Immature natural killer cell (primary cell): ENCODE measurements at places on chromosomes 4 and X.

DNA sequence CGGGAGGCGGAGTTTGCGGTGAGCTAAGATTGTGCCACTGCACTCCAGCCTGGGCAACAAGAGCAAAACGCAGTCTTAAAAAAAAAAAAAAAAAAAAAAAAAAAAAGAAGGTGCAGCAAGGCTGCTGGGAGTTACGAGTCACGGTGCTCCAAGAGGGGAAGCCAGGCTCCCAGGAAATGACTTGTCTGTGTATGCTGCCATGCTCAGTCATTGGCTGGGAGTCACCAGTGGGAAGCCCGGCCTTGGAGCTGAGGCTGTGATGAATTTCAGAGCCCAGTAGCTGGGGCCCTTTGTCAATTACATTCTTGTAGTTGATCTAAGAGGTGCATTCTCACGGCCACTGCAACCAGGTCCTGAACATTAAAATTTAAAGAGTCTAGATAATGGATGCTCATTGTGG, 1105.1 kb upstream of the TENM3 start:
- no peak for DNase-seq

DNA sequence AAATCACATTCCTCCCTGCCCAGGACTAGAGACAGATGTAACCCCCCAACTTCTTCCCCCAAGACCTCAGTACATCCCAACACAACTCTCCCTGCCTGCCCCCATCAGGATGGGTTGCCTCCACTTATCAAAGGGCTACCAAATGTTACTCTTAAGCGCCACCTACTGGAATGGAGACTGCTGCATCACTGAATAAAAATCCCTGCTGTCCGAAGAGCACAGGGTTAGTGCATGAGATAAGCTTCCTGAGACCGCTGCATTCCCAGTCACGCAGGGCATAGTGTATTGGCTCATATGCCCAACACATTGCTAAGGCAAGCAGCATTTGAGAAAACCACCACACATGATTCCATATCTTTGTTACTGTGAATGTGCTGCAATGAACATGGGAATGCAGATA, 544.5 kb downstream of the PPP4R3C start:
- DNase-seq: no peak

- no peak for DNase-seq
These were observed 31.8 kb downstream of the USP11 start for GRCh38 chrX:47264483-47265173.

DNA sequence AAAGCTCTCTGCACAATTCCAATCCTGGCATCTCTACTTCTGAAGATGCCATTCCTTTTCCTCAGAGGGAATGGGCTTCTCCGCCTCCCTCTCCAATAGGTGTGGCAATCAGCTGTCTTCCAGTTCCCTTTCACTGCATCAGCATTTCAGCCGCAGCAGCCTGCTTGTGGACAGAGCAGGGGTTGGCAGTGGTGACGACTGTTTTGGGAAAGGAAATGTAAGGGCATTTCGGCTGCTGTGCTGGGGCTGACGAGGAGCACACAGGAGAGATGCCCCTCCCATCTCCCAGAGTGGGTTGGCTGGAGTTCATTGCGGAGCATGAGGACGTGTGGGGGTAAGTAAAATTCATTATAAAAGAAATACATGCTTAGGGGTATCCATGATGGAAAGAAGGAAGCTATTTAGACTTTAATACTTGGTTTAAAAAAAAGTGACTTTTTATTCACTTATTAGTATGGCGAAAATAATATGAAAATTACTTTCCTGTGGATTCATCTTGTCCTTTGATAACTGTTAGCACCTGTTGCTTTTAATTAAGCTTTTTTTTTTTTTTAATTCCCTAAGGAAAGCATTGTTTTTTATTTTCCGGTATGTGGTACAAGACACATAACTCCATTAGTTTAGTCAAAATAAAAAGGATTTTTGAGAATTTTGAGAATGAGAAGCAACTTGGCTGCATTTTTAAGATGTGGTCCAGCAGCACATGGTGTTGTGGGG, at the start of gene LIMCH1:
LIMCH1 (plus strand) TSS at position 141 of the 717 bp plus-strand sequence. CDS start 67,839 bp downstream, outside the sequence.
- DNase-seq: no peak

DNA sequence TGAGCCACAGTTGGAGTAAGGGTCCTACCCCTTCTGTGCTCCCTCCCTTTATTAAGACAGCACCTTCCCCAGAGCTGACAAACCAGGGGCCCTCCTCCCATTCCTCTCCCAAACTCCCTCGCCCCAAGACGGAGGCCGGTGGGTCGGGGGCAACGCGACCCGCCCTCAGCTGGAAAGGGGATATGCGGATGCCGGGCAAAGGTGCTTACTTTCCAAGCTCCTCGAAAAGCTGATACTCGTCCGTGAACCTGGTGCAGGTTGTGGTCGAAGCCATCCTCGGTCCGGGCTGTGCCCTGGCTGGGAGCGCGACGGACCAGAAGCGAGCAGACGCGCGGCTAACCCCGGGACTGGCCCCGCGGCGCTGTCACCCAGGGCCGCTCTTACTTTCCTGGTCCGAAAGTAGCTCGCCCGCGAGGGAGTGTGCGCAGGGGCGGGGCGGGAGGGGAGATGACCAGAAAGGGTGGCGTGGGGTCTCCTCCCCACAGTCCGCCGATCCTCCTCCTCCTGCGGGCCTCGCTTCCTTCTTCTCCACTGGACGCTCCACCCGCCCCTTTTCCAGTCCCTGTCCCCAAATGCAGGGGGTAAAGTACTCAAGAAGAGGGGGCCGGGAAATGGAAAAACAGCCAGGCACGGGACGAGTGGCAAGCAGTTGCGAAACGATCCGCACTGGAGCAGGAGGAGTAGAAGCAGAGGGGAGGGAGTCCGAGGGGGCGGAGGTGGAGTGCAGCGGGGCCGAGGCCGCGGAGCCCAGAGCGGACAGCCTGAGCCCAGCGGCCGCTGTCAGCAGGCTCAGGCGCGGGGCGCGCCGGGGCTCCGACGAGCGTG, 531 bp downstream of the CAMK2D start:
- DNase-seq: no peak

DNA sequence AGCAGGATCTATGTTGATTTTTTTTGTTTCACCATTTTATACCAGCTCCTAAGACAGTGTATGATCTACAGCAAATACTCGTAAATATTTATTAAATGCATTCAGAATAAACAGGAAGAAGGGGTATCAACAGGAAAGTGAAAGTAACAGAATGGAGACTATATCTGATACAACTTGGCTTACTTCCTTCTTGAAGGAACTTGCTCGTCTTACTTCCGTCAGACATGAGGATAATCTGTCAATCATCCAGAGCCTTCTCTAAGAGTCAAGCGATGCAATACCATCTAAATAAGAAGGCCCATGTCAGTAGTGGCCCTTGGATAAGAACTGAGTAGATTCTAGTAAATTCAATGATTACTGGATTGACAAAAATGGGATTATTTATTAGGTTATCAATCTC, 84.2 kb downstream of the CAMK2D start:
- peak; percentile 45 for DNase-seq

DNA sequence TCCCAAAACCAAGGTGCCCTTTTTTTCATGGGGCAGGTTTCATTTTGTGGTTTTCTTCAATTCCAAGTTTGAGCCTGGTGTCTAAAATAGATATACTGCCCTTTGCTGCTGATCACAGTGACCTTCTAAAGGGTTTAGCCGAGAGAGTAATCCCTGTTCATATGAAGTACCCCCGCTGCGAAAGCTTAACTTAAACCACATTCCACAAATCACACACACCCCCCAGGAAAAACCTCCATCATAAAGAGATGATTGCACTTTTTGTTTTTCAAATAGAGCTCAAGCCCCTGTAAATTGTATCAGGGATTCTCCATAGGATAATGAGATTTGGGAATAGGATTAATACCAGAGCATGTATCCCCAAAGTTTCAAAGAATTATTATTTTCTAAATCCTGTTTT, 90.8 kb downstream of the USP46 start:
- DNase-seq: no peak

- DNase-seq: no peak
These were observed 48.7 kb upstream of the ABCG2 start for GRCh38 chr4:88207171-88207570.

GRCh38 chr4:66565801-66566200, 895.5 kb upstream of the EPHA5 start:
- DNase-seq: no peak

DNA sequence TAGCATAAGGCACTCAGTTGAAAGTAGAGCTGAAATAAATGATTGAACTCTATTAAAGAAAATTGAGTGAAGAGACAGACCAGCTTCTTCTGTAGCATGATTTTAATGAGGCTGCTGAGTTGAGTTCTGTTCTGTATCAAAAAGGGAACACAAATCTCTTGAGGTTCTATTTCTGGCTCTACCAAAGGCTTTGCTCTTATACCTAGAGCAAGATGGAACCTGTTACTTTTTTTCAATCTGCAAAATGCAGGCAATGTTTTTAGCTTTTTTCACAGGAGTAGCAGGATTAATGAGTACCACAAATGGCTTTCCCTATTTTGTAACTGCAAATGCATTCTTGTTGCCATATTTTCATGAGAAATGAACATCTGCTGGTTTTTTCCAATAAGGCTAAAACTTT, 4.2 kb upstream of the ERVMER34-1 start:
- no peak for DNase-seq

- DNase-seq: no peak
These were observed 48.9 kb upstream of the TMSB15B start for GRCh38 chrX:103913356-103914020.

DNA sequence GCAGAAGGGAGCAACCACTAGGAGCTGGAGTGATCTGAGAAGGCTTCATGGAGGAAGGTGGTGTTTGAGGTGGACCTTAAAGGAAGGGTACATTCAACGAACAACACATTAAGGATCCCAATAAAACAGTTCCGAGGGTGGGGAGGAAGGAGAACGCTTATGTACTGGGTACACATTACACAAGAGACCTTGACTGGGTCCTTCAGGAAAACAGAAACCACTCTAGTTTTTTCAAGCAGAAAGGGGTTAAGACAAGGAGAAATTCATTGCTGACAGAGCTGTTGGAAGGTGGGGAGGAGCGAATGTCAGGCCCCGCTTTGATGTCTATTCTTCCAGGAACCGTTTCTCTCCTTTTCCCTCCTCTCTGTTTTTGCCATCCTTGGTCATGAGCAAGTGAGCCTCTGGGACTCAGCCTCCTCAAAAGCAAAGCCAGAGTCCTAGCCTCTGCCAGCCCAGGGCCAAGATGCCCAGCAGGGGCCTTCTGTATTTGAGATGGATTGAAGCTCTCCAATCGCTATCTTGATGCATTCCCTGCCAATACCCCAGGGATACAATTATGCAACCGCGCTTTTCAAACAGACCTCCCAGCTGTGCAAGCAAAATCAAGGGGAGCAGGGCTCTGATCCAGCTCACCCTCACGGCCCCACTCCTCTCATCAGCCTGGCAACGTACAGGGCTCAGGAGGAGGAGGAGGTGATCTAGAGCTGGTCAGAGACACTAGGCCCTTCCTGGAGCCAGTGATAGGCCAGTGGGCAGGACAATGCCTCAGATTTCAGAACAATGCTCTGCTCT, 48.4 kb downstream of the ZBTB49 start:
- no peak for DNase-seq

- DNase-seq: no peak
These were observed 11.3 kb upstream of the CHRNA9 start for GRCh38 chr4:40323866-40324265.

DNA sequence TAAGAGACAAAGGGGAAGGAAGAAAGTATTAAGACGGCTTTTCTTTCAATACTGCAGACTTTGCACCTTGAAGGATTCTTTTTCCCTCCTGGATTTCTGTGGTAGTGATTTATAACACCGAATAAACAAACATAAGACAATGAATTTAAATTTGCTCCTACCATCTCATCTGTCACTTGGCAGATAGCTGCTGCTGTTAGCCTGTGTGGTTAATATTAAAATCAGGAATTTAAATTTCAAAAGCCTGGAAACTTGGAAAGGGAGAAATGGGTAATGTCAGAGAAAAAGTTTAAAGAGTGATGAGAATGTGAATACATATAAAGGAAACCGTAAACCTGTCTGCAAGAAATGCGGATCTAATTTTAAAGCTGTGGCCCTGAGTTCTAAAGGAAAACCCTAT, 3.4 kb downstream of the FAM149A start:
- no peak for DNase-seq

- peak; percentile 39 for DNase-seq
These were observed 3.3 kb downstream of the RELL1 start for GRCh38 chr4:37682701-37683401.

DNA sequence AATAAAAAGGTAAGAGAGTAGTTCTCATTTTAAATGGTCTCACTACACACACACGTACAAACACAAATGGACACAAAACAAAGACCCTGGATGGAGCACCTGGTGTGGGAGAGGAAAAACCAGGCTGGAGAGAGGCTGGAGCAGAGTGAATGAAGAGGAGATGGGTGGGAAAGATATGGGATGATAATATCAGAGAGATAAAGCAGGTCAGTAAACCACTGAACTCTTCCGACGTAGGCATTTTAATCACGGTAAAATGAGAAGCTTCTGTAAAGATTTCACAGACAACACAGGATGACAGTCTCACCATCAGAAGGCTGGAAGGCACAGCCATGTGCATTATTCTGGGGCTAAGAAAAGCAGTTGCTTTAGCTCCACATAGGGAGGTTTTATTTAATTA, 532.8 kb downstream of the KCNIP4 start:
- DNase-seq: no peak

GRCh38 chr4:85854546-85854945, 379.6 kb downstream of the ARHGAP24 start:
- DNase-seq: no peak

DNA sequence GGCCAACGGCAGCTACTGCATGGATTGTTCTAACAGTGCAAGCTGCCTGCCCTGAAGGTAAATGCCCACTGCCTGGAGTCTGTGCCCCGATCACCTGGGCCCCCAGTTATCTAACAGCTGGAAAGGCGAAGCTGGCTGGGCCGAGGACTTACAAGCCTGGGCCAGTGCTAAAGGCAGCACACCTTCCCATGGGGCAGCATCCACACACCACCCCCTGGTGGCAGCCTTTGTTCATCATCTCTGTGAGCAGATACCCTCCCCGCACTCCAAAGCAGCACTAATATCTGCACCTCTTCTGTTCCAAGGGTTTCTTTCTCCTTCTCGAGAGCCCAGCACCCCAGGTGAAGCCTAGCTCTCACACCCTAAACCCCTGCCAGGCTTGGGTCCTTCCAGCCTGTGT, 7.6 kb downstream of the SLC2A9 start:
- peak; percentile 30 for DNase-seq
